PC-3 (cell line): ENCODE measurements at places on chromosomes 16 and 17.
A peak's percentile ranks its signal among the peaks of the same experiment; 100 is the strongest.

DNA sequence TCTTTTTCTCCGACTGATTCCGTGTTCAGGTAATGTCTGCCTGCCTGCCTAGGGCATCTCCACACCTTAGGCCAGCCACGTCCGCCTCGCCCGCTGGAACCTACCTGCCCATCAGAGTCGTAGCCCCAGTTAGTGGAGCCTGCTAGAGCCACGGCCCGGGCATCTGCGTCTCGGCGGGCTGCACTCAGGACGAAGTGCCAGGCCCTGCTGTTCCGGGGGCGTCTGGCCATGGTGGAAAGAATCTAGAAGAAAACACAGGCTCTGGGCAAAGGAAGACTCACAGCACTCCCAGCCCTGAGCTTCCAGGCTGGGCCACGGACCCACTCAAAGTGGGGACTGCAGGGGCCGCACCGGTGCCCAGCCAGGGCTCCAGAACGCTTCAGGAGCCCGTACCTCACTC lies 1.1 kb downstream of the SPSB3 start:
- DNase-seq, result no peak

DNA sequence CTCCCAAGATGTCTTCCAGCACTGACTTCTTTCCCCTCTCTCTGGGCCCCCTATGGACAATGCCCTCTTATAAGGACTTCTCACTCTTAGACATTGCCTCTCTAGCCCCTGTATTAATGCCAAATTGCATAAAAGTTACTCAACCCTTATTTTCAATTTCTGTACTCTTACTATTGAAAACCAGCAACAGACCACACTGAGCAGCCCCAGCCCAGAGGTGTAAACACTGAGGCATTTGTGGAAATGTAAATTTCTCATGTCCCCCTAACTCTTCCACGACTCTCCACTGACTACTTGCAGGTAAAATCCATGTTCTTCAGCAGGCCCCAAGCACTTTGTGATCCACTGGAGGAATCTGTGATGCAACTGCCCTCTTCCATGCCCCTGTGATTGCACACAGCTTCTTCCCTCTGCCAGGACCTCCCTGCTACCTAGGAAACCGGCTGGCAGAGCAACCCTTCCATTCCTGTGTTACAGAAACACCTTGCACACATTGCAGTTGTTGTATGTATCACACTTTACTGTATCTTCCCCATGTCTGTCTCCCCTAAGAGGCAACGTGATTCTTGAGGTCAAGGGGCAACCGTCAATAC lies 4.4 kb downstream of the N4BP1 start:
- no peak for DNase-seq

GRCh38 chr17:14672830-14673229 lies 371.9 kb downstream of the HS3ST3B1 start:
- DNase-seq, result peak; percentile 49

DNA sequence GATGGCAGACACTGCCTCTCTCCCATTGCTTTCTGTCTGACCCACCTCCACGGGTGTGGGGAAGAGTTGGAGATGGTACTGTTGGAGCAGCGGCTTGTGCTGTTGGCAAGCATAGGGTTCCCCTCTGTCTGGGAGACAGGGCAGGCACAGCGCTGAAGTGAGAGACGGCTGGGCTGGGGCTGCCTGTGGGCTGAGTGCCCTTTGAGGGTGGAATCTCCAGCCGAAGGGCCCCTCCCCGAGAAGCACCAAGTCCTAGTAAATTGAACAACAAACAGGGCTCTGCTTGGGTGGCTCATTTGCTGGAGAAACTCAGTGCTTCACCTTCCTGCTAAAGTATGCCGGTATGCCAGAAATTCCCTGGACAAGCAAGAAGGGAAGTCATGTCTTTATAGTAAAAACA lies 79.7 kb downstream of the KSR1 start:
- no peak for DNase-seq

- DNase-seq, result peak; percentile 81
Observed at GRCh38 chr17:17435323-17435722, 41.5 kb upstream of the MED9 start.
